ENCODE measurements at places on chromosomes 11 and 22.

DNA sequence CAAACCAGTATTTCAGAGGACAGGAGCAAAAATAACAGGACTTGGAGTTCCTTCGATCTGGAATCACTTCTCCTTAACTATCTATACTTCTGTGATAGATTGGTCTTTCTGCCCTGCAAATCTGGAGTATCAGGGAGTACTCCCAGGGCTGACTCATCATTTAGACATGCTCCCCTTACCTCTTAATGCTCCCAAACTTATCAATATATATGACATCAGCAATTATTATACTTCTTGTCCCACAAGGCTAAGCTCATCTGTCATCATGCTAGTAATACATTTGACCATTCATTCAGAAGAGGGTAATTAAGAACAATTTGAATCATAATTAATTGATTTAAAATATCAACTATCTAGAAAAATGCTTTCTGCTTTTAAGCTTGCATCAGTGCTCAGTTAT lies 163.8 kb downstream of the SWAP70 start:
- DNase-seq = no peak

- no peak for DNase-seq
Observed at GRCh38 chr11:123116486-123116885, 54.5 kb upstream of the HSPA8 start.

DNA sequence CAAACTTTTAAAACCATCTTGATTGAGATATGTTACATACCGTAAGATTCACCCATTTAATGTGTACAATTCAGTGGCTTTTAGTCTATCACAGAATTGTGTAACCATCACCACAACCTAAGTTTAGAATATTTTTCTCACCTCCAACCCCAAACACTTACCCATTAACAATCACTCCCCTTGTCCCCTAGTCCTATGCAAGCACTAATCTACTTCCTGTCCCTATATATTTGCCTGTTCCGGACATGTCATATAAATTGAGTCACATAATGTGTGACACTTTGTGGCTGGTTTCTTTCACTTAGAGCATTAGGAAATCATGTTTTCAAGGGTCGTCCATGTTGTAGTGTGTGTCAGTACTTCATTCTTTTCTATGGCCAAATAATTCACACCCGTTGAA lies 38.8 kb downstream of the RASSF10 start:
- no peak for DNase-seq

- no peak for DNase-seq
Observed at GRCh38 chr11:120467627-120468026, 43.9 kb upstream of the GRIK4 start.

DNA sequence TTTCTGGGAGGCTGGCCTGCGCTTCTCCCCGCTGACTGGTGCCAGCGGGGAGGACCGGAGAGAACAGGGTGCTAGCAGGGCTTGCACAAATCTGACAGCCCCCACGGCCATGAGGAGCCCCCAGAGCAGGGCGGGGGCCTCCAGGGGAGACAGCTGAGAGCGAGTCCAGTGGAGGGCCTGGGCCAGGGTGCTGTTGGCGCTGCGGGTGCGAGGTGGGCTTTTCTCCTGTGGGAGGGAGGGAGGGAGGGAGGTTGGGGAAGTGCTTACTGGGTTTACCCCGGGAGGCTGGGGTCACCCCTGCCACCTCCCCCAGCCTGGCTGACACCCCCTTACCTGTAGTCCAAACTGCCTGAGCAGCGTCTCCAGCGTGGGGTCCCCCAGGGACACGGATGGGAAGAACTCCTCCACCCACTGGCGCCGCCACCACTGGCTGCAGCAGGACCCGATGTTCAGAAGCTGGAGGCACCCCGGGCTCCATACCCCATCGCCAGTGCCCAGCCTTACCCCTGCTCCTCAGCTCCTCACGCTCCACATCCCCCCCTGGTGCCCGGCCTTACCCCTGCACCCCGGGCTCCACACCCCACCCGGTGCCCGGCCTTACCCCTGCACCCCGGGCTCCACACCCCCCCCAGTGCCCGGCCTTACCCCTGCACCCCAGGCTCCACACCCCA lies 3.9 kb downstream of the LMF2 start:
- no peak for DNase-seq

GRCh38 chr11:15148169-15148568 lies 33.4 kb downstream of the INSC start:
- DNase-seq = no peak

- DNase-seq = no peak
Observed at GRCh38 chr11:34940026-34940677, 23.7 kb downstream of the PDHX start.

GRCh38 chr11:92264350-92264749 lies 39.7 kb downstream of the FAT3 start:
- DNase-seq = no peak

- DNase-seq = no peak
Observed at GRCh38 chr11:114616516-114616915, 20.9 kb upstream of the NXPE4 start.

GRCh38 chr22:29635734-29636357 lies 32.4 kb downstream of the NF2 start:
- DNase-seq = no peak

GRCh38 chr11:126476266-126476924 lies 120.9 kb downstream of the ST3GAL4 start:
- no peak for DNase-seq

GRCh38 chr11:17531636-17532113 lies 12.5 kb downstream of the USH1C start:
- DNase-seq = no peak

DNA sequence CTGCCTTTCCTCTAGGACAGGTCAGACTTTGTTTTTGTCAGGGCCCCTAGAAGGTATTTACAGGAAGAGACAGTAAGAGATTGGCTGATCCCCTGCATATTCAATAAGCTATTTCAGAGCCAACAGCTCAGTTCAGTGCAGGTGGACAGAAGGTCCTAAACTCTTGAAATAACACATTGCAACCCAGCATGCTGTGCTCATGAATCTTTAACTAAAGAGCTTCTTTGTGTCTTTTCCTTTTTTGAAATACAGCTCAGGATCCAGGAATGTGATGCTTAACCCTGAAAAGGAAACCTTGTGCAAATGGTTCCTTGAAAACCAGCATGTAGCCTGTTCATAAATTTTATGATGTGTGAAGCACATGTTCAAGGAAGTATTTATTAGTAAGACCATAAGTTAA lies 43.9 kb downstream of the BBOX1 start:
- no peak for DNase-seq

- DNase-seq = no peak
Observed at GRCh38 chr22:24118689-24119384, 62.5 kb upstream of the SUSD2 start.

GRCh38 chr22:45997777-45998637 lies 21.0 kb upstream of the WNT7B start:
- DNase-seq = no peak

DNA sequence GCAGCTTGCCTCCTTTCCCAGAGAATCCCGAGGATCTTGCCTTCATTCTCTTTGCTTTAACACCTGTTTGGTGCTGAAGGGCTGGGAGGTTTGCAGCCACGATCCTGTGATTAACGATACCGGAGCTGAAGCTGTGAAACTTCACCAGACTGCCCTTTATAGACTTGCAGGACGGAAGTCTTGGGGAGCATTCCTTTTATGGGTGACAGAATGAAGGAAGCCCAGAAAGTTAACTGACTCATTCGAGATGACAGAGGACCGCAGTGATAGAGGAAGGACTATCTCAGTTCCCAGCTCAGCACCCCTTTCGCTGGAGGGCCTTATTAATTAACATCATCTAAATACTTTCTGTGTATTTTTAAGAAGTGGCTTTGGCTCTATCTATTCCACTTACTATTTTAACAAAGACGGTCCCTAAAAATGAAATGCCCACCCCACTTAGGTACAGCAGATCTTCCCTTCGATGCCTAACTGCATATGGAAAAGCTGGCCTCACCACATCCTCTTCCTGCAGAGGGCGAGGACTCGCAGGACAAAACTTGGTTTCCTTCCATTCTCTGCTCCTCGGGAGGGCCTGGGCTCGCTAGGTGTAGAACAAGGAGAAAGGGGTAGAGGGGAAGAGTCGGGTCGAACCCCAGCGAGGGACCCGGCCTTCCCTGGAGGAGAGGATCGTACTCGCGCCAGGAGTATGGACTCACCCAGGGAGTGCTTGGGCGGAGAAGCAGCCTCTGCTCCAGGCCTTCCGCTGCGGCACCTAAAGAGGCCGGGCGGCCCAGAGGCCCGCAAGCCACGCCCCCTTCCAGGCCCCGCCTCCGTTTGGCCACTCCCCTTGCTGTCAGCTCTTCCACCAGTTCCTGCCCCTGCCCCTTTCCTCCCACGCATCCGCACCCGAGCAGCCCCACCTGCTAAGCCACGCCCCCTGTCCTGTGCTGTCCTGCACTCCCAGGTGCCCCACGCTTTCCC lies 30.7 kb upstream of the USP47 start:
- no peak for DNase-seq

DNA sequence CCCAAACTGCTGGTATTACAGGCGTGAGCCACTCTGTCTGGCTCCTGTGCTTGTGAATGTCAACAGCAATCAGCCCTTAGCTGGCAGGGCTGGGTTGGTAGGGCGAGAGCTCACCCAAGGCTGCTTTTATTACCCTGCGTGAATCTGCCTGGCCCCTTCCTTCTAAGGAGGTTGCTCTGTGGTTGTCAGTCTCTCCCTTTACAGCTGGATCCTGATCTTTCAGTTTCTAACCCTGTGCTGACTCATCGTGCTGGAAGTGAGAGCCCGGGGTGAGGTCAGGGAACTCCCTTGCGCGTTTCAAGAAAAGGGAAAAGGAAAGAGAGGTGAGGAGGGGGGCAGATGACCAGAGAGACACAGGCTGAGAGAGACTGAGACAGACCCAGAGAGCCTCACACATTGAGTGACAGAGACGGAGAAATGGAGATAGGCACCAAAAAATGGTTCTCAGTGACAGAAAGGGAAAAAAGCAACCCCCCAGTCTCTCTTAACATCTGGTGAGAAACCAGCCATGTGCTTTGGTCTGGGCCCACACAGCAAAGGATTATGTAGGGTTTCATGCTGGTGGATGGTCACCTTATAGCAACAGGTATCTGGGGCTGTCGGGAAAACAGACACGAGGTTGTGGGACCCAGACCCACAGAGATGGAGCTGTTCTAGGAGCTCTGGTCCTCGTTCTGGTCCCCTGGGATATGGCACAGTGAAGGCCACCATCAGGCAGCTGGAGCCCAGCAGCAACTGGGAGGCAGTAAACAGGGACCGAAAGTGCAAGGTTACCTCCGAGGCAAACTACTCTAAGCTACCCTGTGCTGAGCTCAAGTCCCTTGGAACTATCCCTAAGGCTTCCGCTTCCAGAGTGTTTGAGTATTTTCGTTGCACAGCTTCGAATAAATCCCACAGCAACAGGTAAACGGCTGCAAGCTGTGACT lies 2.5 kb downstream of the TCN2 start:
- no peak for DNase-seq

- no peak for DNase-seq
Observed at GRCh38 chr11:29780756-29781155, 236.1 kb downstream of the KCNA4 start.

DNA sequence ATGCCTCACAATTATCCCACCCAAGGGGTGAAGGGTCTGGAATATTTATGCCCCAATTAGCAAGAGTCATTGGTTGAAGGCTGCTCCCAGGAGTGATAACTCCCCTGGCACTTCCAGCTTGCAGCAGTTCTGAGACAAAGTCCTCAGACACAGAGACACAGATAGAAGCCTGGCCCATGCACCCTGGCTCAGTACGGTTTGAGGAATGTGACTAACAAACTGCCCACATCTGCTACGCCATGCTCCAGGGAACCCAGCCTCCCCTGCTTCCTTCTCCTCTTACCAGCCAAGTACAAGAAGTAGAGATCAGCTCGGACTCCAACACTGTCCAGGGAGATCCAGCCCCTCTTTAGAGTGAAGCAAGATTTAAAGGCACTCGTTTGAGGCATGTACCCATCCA lies 48.5 kb upstream of the BMAL1 start:
- DNase-seq = no peak

- no peak for DNase-seq
Observed at GRCh38 chr22:40202225-40202944, 24.7 kb downstream of the TNRC6B start.

DNA sequence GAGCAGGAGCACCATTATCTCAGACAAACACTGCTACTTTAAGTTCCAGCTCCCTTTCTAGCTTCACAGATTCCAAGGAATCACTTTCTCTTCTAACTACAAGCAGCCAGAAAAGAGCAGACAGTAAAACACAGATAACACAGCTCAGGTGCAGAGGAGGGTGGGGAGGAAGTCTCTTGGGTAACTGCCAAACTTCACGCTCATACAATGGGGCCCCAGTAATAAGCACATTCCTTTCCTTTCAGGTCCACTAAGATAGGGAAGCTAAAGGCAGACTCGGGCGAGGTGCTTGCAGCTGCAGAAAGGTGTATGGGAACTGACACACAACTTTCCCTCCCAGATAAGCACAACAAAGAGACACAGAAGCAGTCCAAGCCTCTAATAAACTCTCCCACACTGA lies 69.2 kb upstream of the OR9G4 start:
- no peak for DNase-seq

GRCh38 chr11:57491371-57492061 lies 24.0 kb downstream of the SLC43A1 start:
- DNase-seq = no peak

- DNase-seq = no peak
Observed at GRCh38 chr11:109972181-109972715, 120.9 kb upstream of the ZC3H12C start.

DNA sequence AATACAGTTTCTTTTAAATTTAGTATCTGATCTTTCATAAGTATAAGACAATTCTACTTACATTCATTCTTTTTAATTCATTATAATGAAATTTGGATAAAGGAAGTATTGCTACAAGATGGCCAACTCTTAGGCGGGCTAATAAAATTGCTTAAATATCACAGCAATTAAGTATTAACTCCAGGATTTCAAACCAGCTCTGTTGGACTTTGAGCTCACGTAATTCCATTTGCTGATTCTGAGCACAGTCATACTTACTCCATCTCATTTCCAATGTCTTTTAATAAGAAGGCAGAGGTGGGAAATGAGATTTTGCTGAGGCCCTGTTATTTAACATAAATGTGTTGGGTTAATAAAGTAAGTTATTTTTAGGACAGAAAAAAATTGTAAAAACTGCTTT lies 748.1 kb downstream of the KCNA4 start:
- DNase-seq = no peak

DNA sequence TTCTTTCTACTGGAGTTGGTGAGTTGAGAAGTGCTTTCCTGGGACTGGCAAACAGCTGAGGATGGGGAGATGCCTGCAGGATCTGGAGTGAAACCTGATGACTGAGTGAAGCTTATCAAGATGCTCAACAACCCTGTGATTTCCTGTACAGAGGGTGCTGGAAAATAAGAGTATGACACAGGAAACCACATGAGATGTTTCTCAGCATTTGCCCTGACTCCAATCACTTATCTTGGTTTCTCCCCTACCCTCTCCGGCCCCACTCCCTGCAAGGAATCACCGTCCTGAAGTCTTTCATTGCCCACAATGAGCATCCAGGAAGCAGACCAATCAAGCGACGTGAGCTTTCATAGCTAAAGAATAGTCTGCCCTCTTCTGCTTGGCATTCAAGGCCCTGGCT lies at the start of gene MRGPRX2:
TSS of gene MRGPRX2 (minus strand) at position 89 of the 400 bp plus-strand sequence. CDS start 4,315 bp downstream, outside the sequence.
- no peak for DNase-seq

- no peak for DNase-seq
Observed at GRCh38 chr22:50076646-50077535, 8.3 kb downstream of the MLC1 start.

GRCh38 chr11:119103793-119104192 lies 2.1 kb upstream of the DPAGT1 start:
- DNase-seq = no peak

GRCh38 chr11:38968951-38969350 lies 2370.9 kb upstream of the RAG2 start:
- no peak for DNase-seq
